ENCODE measurements at places on chromosomes 13 and 19. TPM values are rescaled to one million over a fixed set of nuclear protein-coding genes. Genes with fewer than 3 reads are reported as not detected.
A peak's percentile ranks its signal among the peaks of the same experiment; 100 is the strongest.

DNA sequence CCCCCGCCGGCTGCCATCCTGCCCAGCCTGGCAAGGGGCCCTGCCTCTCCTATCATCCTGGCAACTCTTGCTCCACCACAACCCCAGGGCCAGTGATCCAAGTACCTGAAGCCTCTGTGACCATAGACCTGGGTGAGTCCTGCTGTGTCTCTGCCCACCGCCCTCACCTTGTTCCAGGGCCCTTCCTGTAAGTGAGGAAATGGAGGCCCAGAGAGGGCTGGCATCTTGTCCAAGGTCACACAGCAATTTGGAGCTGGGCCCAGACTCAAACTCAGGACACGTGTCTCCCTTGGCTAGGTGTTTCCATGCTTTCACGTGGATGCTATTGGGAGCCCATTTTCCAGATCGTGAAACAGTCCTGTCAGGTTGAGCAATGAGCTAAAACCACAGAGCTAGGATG lies 3.7 kb downstream of the CREB3L3 start:
- DNase-seq, result no peak
- no peaks in the 10 kb centered on the region for H3K4me1 ChIP-seq
- H3K36me3 ChIP-seq, result no peaks in the 10 kb centered on the region
- H3K27ac ChIP-seq, result no peak overlapping the region

- H3K36me3 ChIP-seq, result no peaks in the 10 kb centered on the region
- H3K27me3 ChIP-seq, result peaks cover 7% of the 10 kb centered on the region
- no peak overlapping the region for H3K4me3 ChIP-seq
Measured at GRCh38 chr13:50357136-50357535, 341.9 kb downstream of the KCNRG start.

- H3K36me3 ChIP-seq, result peaks cover 7% of the 10 kb centered on the region
- peaks cover 10% of the 10 kb centered on the region for H3K4me1 ChIP-seq
- peak overlapping the region; percentile 52 for H3K27ac ChIP-seq
- no peaks in the 10 kb centered on the region for H3K27me3 ChIP-seq
- peak; percentile 61 for DNase-seq
Measured at GRCh38 chr19:38647966-38648768, 718 bp downstream of the ACTN4 start.

DNA sequence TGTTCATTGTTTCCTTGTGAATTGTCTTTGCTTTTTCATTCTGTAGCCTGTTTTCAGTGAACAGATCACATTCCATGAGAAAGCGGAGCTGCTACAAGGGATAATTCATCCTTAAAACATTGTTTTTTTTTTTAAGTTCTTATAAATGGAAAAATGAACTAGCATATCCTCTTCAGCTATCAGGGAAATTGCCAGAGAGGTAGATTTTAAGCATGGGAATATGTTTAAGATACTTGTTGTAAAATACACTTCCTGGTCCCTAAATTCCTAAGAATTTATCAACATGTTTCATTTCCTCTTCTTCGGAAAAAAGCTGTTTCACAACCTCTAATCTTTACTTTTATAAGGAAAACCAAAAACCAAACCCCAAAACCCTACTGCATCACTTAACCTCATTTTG lies 238.0 kb downstream of the POSTN start:
- no peak for DNase-seq
- peaks cover 13% of the 10 kb centered on the region for H3K27me3 ChIP-seq
- no peak overlapping the region for H3K4me3 ChIP-seq
- no peaks in the 10 kb centered on the region for H3K4me1 ChIP-seq
- H3K36me3 ChIP-seq, result no peaks in the 10 kb centered on the region

DNA sequence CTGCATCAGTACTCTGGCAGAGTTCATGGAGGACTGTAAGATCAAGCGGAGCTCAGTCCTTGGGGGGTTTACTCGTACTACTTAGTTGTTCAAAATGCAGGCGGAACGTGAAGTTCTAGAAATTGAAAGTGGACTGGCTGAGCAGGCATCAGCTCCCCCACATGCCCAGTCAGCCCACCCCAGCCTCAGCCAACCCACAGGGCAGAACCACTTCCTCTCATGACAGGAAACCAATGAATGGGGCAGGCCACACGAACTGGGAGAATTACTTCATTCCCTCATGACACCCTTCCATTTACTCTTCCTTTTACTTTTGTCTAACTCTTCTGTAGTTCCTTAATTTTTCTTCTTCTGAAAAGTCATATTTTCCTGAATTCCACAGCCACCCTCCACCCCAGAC lies 71.9 kb downstream of the FLT1 start:
- H3K27me3 ChIP-seq, result no peaks in the 10 kb centered on the region
- no peak overlapping the region for H3K4me3 ChIP-seq
- no peak overlapping the region for H3K27ac ChIP-seq
- no peaks in the 10 kb centered on the region for H3K4me1 ChIP-seq
- DNase-seq, result no peak
- H3K36me3 ChIP-seq, result no peaks in the 10 kb centered on the region

DNA sequence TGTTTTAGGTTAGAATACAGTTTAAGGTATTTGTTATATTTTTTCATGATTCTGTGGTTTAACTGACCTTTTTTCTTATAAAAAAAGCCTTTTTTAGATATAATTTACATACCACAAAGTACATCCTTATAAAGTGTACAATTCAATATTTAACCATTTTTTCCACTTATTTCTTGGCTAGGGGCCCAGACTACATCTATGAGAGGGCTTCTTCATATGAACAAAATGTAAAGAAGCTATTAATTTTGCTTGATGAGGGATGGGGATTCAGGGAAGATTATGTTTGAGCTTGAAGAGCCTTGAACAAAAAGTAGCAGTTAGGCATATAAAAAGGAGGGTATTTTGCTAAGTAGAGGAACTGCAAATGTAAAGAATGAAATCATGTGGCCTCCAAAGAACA lies 2.2 kb downstream of the CCDC122 start:
- H3K27ac ChIP-seq, result no peak overlapping the region
- no peaks in the 10 kb centered on the region for H3K4me1 ChIP-seq
- DNase-seq, result no peak
- H3K27me3 ChIP-seq, result peaks cover 15% of the 10 kb centered on the region
- no peak overlapping the region for H3K4me3 ChIP-seq

DNA sequence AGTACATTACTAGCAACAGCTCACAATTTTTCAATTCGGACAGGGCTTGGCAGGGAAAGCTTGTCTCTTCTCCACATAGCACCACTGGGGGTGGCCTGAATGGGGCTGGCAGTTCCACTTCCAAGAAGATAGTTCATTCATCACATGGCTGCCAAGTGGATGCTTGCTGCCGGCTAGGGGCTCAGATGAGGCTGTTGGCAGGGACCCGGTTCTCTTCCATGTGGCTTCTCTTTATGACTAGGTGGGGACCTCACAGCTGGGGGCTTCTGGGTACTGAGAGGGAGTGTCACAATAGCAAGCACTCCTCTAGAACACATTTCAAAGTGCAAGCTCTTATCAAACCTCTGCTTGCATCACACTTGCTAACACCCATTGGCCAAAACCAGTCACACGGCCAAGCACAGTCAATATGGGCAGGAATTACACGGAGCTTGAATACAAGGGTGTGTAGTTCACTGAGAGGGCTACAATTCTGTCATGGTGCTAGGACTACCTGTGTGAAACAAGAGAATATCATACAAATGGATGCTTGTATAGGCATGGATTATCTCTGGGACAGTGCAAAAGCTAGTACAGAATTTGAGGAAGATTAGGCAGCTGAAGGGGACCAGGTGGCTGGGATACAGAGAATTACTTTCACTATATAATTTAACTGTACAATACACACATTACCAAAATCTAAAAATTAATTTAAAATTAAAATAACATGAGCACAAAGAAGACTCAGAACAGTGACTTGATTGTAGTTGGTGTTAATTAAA lies 32.3 kb downstream of the ATP7B start:
- peaks cover 5% of the 10 kb centered on the region for H3K4me1 ChIP-seq
- no peaks in the 10 kb centered on the region for H3K27me3 ChIP-seq
- no peak overlapping the region for H3K27ac ChIP-seq
- DNase-seq, result no peak
- H3K36me3 ChIP-seq, result no peaks in the 10 kb centered on the region

GRCh38 chr13:70812481-70812880 lies 704.2 kb upstream of the KLHL1 start:
- DNase-seq, result no peak
- no peak overlapping the region for H3K27ac ChIP-seq
- no peaks in the 10 kb centered on the region for H3K36me3 ChIP-seq
- no peaks in the 10 kb centered on the region for H3K4me1 ChIP-seq
- H3K4me3 ChIP-seq, result no peak overlapping the region
- no peaks in the 10 kb centered on the region for H3K27me3 ChIP-seq

GRCh38 chr19:42313096-42313839 lies at the start of gene TMEM145:
TMEM145 (plus strand) TSS chr19:42313309; CDS start chr19:42313377, 68 bp downstream.
- no peak within 1 kb of the TSS for H3K27ac ChIP-seq
- peak within 1 kb of the TSS; percentile 76 for H3K4me3 ChIP-seq
- H3K36me3 ChIP-seq, result no peaks in the 10 kb centered on the region
- peak; percentile 84 for DNase-seq
- H3K27me3 ChIP-seq, result peaks cover 23% of the 10 kb centered on the region

DNA sequence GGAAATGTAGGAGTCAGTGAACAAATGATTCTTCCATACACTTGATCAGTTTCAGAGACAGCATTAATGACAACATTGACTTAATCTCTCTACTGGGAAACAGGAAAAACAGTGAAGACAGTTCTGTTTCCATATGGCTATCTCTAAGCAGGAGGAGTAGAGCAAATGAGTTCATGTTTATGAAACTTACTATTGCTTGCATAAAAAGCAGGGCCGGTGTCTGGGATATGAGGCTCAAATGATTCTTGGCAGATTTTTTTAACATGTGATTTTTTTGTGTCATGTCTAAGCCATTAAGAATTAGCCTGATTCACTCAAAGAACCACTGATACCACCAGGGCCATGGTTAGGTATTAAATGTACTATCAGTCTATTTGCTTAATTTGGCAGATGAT lies 141.9 kb downstream of the SLC7A1 start:
- no peak overlapping the region for H3K27ac ChIP-seq
- no peaks in the 10 kb centered on the region for H3K27me3 ChIP-seq
- no peak for DNase-seq
- no peak overlapping the region for H3K4me3 ChIP-seq
- no peaks in the 10 kb centered on the region for H3K36me3 ChIP-seq

DNA sequence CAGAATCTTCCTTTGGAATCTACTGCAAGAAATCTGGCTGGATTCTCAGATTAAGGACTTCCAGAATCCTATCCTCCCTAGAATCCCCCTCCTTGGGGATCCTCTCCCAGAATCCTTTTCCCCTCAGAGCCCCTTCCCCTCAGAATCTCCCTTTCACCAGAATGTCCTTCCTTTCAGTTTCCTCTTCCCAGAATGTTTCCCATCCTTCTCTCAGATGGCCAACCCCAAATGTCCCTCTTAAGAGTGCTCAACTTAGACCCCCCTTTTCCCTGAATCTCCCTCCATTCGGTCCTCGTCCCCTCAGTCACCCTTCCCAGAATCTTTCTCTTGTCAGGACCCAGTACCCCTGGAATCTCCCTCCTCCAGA lies 584 bp upstream of the RPS16 start:
- DNase-seq, result no peak
- no peaks in the 10 kb centered on the region for H3K27me3 ChIP-seq
- no peaks in the 10 kb centered on the region for H3K4me1 ChIP-seq
- peak overlapping the region; percentile 75 for H3K27ac ChIP-seq
- H3K36me3 ChIP-seq, result peaks cover 31% of the 10 kb centered on the region

- peak overlapping the region; percentile 77 for H3K4me3 ChIP-seq
- DNase-seq, result peak; percentile 61
- H3K27ac ChIP-seq, result peak overlapping the region; percentile 87
- H3K4me1 ChIP-seq, result peaks cover 4% of the 10 kb centered on the region
Measured at GRCh38 chr13:52849291-52850071, 1.0 kb upstream of the PCDH8 start.

DNA sequence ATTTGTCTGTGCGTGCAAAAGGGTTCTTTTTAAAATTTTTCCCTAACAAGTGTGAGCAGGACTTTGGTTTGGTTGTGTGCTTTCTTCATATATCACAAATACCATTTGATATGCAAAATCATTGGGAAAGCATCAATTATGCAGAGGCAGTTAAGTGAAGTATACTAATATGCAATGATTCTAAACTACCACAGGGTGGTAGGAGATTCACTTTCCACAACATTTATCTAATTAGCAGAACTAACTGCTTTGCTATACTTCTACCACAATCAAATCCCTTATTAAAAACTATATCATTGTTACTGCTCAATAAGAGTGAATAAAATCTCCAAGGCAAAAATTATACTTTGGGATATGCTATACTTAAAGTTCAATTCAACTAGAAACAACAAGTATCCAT lies 2738.9 kb upstream of the PCDH20 start:
- H3K4me3 ChIP-seq, result no peak overlapping the region
- no peak overlapping the region for H3K27ac ChIP-seq
- H3K4me1 ChIP-seq, result no peaks in the 10 kb centered on the region
- no peaks in the 10 kb centered on the region for H3K36me3 ChIP-seq

- no peaks in the 10 kb centered on the region for H3K4me1 ChIP-seq
- peak; percentile 69 for DNase-seq
- no peaks in the 10 kb centered on the region for H3K27me3 ChIP-seq
- H3K4me3 ChIP-seq, result peak overlapping the region; percentile 95
- no peak overlapping the region for H3K27ac ChIP-seq
- peaks cover 9% of the 10 kb centered on the region for H3K36me3 ChIP-seq
Measured at GRCh38 chr13:76992548-76993001, 694 bp downstream of the CLN5 start.

DNA sequence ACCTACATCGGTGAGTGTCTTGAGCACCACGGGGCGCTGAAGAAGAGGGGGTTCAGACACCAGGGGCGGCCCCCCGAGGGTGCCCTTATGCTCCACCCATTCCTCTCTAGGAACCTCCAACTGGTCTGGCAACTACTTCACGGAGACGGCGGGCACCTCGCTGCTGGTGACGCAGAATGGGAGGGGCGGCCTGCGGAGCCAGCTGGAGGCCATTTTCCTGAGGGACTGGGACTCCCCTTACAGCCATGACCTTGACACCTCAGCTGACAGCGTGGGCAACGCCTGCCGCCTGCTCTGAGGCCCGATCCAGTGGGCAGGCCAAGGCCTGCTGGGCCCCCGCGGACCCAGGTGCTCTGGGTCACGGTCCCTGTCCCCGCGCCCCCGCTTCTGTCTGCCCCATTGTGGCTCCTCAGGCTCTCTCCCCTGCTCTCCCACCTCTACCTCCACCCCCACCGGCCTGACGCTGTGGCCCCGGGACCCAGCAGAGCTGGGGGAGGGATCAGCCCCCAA lies 12.1 kb downstream of the HIPK4 start:
- no peak overlapping the region for H3K27ac ChIP-seq
- H3K4me1 ChIP-seq, result no peaks in the 10 kb centered on the region
- no peak overlapping the region for H3K4me3 ChIP-seq
- peaks cover 14% of the 10 kb centered on the region for H3K36me3 ChIP-seq
- no peaks in the 10 kb centered on the region for H3K27me3 ChIP-seq
- no peak for DNase-seq

DNA sequence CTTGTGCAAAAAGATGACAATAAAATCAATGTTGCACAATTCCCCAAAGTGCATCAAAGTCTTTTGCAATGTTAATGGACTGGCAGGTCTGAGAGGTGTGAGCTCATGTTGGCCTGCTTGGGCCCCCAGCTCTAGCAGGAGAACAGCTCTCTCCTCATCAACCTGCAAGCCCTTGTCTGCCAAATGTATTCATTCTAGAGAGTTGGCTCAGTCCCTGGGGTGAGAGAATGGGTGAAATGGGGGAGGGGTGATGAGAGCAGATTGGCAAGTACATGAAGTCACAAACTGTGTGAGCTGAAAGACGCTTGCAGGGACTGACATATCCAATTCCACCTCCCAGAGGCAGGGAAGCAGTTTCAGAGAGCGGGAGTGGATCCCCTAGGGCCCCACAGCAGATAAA lies 465.1 kb upstream of the ZNF507 start:
- no peak overlapping the region for H3K27ac ChIP-seq
- no peak overlapping the region for H3K4me3 ChIP-seq
- no peaks in the 10 kb centered on the region for H3K4me1 ChIP-seq
- H3K36me3 ChIP-seq, result no peaks in the 10 kb centered on the region
- no peaks in the 10 kb centered on the region for H3K27me3 ChIP-seq

The ZNF329 gene
- total RNA-seq, result 12.1 TPM

The COX7A1 gene
- total RNA-seq, result 1.3 TPM

The NAPSA gene
- 1.9 TPM for total RNA-seq

The ACTMAP gene
- 26.0 TPM for total RNA-seq

The ZNF154 gene
- total RNA-seq, result 19.3 TPM
